Thoracic aorta (tissue), 2 donors: ENCODE measurements at places on chromosomes 13 and 19. TPM values are rescaled to one million over a fixed set of nuclear protein-coding genes. Genes with fewer than 3 reads are reported as not detected.

- H3K4me3 ChIP-seq = no peak overlapping the region
- H3K27me3 ChIP-seq = no peaks in the 10 kb centered on the region
- peaks cover 9% of the 10 kb centered on the region for H3K4me1 ChIP-seq
- no peak overlapping the region for H3K27ac ChIP-seq
- no peak for DNase-seq
Measured at GRCh38 chr13:75417656-75418055, 64.3 kb downstream of the TBC1D4 start.

- H3K27ac ChIP-seq = no peak overlapping the region
- H3K4me1 ChIP-seq = no peaks in the 10 kb centered on the region
- H3K36me3 ChIP-seq = no peaks in the 10 kb centered on the region
- no peak for DNase-seq
- no peaks in the 10 kb centered on the region for H3K27me3 ChIP-seq
Measured at GRCh38 chr13:92122186-92122853, 723.9 kb downstream of the GPC5 start.

DNA sequence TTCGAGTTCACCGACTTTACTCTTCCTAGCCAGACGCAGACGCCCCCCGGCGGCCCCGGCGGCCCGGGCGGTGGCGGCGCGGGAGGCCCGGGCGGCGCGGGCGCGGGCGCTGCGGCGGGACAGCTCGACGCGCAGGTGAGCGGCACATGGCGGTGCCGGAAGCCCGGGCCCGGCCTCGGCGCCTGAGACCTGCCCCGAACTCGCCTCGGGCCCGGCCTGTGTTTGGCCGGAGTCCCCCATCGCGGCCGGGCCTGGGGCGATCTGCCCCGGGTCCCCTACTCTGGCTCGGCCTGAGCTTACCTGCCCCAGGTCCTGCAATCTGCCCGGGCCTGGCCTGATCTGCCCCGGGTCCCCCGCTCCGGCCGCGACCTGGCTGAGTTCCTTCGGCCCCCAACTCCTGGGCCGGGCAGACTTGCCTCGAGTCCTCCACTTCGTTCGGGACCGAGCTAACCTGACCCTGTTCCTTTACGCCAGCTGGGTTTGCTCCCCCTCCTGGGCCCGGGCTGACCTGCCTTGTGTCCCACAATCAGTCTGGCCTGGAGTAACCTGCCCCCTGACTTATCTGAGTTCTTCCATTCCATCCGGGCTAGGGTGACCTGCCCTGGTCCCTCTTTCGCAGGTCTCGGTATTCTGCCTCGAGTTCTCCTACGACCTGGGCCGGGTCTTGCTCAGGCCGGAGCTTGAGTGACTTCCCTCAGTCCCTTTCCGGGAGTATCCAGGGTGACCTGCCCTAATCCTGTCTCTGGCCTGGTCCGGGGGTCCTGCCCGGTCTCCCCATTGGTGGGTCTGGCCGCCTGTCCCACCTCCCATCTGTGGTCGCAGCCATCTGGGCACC lies 764 bp downstream of the UPF1 start:
- DNase-seq = no peak
- no peaks in the 10 kb centered on the region for H3K36me3 ChIP-seq
- no peaks in the 10 kb centered on the region for H3K27me3 ChIP-seq

GRCh38 chr19:5903056-5903623 lies 450 bp downstream of the NDUFA11 start:
- peak overlapping the region; percentile 81 for H3K27ac ChIP-seq
- H3K36me3 ChIP-seq = no peaks in the 10 kb centered on the region
- peaks cover 18% of the 10 kb centered on the region for H3K4me1 ChIP-seq
- no peaks in the 10 kb centered on the region for H3K27me3 ChIP-seq
- peak overlapping the region; percentile 92 for H3K4me3 ChIP-seq

- H3K4me3 ChIP-seq = peak overlapping the region; percentile 16
- H3K36me3 ChIP-seq = peaks cover 8% of the 10 kb centered on the region
- H3K4me1 ChIP-seq = peaks cover 27% of the 10 kb centered on the region
- DNase-seq = peak; percentile 38
Measured at GRCh38 chr13:97339019-97339987, 94.7 kb upstream of the RAP2A start.

DNA sequence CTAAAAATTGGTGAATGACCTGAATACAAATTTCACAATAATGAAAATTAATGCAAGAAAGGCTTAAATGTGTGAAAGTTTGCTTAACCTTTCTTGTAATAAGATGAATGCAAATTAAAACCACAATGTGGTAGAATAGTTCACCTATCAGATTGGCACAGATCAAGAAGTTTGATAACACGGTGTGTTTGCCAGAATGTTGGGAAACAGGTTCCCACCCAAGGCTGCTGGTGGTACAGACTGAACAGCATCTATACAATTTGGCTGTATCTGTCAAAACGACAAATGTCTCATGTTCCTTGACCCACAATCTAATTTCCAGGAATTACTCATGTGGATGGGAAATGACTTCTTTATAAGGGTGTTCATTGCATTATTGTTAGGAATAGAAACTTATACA lies 8.6 kb upstream of the IRS2 start:
- no peaks in the 10 kb centered on the region for H3K4me1 ChIP-seq
- no peaks in the 10 kb centered on the region for H3K27me3 ChIP-seq
- H3K4me3 ChIP-seq = no peak overlapping the region
- no peak overlapping the region for H3K27ac ChIP-seq
- no peaks in the 10 kb centered on the region for H3K36me3 ChIP-seq

DNA sequence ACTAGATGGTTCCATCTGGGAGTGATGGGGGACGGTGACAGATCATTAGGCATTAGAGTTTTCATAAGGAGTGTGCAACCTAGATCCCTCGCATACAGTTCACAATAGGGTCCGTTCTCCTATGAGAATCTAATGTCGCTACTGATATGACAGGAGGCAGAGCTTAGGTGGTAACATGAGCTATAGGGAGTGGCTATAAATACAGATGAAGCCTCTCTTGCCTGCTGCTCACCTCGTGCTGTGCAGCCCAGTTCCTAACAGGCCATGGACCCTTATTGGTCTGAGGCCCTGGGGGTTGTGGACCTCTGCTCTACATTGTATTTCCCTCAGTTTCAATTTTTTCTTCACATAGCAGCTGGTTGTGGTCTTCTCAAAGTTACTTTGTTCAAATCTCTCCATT lies 56.5 kb downstream of the CDK8 start:
- no peak for DNase-seq
- no peak overlapping the region for H3K4me3 ChIP-seq
- no peak overlapping the region for H3K27ac ChIP-seq
- no peaks in the 10 kb centered on the region for H3K27me3 ChIP-seq
- no peaks in the 10 kb centered on the region for H3K36me3 ChIP-seq

GRCh38 chr19:46586294-46586693 lies 14.8 kb upstream of the CALM3 start:
- no peak for DNase-seq
- no peak overlapping the region for H3K4me3 ChIP-seq
- no peaks in the 10 kb centered on the region for H3K4me1 ChIP-seq
- H3K36me3 ChIP-seq = no peaks in the 10 kb centered on the region
- H3K27me3 ChIP-seq = no peaks in the 10 kb centered on the region
- no peak overlapping the region for H3K27ac ChIP-seq

GRCh38 chr19:33389421-33390100 lies 16.1 kb downstream of the CEBPG start:
- H3K36me3 ChIP-seq = peaks cover 13% of the 10 kb centered on the region
- no peak overlapping the region for H3K4me3 ChIP-seq
- peaks cover 14% of the 10 kb centered on the region for H3K4me1 ChIP-seq
- no peak for DNase-seq

DNA sequence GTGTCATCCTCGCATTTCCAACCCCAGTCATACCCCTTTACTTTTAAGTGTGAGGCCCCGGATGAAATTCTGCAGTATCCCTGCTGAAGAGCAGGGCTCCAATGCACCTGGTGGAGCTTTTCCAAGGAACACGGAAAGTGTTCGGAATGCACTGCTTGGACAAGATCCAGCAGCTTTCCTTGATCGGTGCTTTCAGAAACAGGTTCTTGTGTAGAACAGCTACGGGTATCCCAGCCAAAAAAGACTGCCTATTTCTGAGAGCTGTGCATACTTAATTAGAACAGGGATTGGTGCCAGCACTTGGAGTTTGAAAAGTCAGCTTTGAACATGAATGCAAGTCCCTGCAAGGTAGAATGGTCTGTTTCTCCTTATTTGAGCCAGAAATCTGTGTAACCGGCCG lies 87.2 kb upstream of the C1QTNF9B start:
- no peak overlapping the region for H3K27ac ChIP-seq
- H3K4me1 ChIP-seq = no peaks in the 10 kb centered on the region
- no peaks in the 10 kb centered on the region for H3K36me3 ChIP-seq
- H3K4me3 ChIP-seq = no peak overlapping the region
- no peak for DNase-seq
- H3K27me3 ChIP-seq = no peaks in the 10 kb centered on the region

DNA sequence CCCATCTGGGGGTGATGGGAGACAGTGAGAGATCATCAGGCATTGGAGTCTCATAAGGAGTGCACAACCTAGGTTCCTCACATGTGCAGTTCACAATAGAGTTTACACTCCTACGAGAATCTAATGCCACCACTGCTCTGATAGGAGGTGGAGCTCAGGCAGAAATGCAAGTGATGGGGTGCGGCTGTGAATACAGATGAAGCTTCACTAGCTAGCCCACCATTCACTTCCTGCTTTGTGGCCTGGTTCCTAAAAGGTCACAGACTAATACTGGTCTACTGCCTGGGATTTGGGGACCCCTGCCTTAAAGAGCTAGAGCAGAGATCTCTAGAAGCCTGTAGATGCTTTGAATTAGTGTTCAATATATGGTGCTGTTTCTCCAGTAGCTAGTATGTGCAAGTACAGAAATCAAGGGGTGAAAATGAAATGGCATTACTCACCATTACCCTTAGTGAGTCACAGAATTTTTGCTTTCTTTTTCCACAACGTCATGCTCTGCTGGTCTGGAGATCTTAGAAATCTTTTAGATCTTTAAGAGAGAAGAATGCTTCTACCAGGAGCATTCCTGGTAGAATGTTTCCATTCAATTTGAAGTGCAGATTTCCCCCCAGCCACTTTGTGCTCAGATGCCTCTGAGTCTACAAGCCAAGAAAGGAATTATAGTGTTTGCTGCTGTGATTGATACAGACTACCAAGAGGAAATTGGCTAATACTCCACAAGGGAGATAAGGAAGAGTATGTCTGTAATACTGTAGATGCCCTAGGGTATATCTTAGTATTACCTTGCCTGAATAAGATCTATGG lies 2301.2 kb downstream of the PCDH9 start:
- no peak for DNase-seq
- no peaks in the 10 kb centered on the region for H3K36me3 ChIP-seq
- no peaks in the 10 kb centered on the region for H3K27me3 ChIP-seq
- H3K27ac ChIP-seq = no peak overlapping the region
- no peaks in the 10 kb centered on the region for H3K4me1 ChIP-seq
- H3K4me3 ChIP-seq = no peak overlapping the region

DNA sequence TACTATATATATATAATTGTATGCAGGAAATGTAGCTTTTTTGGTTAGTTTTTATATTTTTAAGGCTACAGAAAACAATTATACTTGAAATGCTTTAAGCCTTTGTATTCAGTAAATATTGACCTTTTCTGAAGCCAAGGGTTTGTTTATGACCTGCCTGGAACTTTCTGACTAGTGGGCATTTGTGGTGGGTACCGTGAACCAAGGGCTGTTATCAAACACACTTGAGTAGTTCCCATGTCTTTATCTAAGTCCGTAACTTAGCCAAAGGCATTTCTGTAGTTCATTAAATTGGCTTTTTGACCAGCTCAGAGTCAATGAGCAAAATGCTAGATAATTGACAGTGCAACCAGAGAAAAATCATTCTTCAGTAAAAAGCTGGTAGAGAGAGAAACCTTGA lies 1444.2 kb upstream of the SLC10A2 start:
- no peak for DNase-seq
- H3K27me3 ChIP-seq = no peaks in the 10 kb centered on the region
- no peak overlapping the region for H3K27ac ChIP-seq
- no peaks in the 10 kb centered on the region for H3K4me1 ChIP-seq
- no peaks in the 10 kb centered on the region for H3K36me3 ChIP-seq

GRCh38 chr13:37640499-37640898 lies 41.9 kb upstream of the POSTN start:
- H3K4me1 ChIP-seq = no peaks in the 10 kb centered on the region
- DNase-seq = no peak
- no peaks in the 10 kb centered on the region for H3K27me3 ChIP-seq
- no peak overlapping the region for H3K4me3 ChIP-seq

- H3K27ac ChIP-seq = peak overlapping the region; percentile 97
- H3K27me3 ChIP-seq = no peaks in the 10 kb centered on the region
- H3K36me3 ChIP-seq = no peaks in the 10 kb centered on the region
- no peak for DNase-seq
Measured at GRCh38 chr13:51804295-51805172, 571 bp upstream of the DHRS12 start.

DNA sequence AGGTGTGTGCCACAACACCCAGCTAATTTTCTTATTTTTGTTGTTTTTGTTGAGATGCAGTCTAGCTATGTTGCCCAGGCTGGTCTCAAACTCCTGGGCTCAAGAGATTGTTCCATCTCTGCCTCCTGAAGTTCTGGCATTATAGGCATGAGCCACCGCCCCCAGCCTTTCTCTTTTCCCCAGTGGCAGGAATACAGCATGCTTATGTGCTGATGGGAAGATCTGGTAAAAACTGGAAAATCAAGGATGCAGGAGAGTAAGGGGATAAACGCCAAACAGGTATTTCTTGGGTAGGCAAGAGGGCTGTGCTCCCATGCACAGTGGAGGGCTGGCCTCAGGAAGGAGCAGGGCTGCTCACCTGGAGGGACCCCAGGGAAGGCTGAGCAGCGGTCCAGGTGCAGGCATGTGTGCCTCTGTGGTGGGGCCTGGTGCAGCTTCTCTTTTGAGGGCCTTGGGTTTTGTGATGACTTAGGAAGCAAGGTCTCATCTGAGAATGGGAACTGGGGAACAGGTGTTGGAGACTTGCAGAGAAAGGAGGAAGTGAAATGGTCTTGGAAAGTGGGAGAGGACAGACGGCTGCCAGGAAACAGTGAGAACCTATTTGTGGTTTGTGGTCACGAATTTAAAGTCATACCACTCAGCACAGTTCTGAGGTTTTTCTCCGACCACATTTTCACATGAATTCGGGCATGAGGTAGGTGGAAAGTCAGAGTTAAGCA lies 106.5 kb downstream of the TEX26 start:
- no peak overlapping the region for H3K4me3 ChIP-seq
- H3K27ac ChIP-seq = no peak overlapping the region
- DNase-seq = no peak
- H3K36me3 ChIP-seq = no peaks in the 10 kb centered on the region
- peaks cover 2% of the 10 kb centered on the region for H3K4me1 ChIP-seq

The ZNF439 gene
- total RNA-seq = 13.8 TPM

The ZNF443 gene
- 3.4 TPM for total RNA-seq

The OR7D2 gene
- not detected for total RNA-seq
